ENCODE measurements at places on chromosomes 2 and 18. TPM values are rescaled to one million over a fixed set of nuclear protein-coding genes. Genes with fewer than 3 reads are reported as not detected.

The BOLL gene
- total RNA-seq: not detected

The IL36B gene
- total RNA-seq: not detected

The DIPK1C gene
- total RNA-seq: not detected

The LHCGR gene
- total RNA-seq: not detected

DNA sequence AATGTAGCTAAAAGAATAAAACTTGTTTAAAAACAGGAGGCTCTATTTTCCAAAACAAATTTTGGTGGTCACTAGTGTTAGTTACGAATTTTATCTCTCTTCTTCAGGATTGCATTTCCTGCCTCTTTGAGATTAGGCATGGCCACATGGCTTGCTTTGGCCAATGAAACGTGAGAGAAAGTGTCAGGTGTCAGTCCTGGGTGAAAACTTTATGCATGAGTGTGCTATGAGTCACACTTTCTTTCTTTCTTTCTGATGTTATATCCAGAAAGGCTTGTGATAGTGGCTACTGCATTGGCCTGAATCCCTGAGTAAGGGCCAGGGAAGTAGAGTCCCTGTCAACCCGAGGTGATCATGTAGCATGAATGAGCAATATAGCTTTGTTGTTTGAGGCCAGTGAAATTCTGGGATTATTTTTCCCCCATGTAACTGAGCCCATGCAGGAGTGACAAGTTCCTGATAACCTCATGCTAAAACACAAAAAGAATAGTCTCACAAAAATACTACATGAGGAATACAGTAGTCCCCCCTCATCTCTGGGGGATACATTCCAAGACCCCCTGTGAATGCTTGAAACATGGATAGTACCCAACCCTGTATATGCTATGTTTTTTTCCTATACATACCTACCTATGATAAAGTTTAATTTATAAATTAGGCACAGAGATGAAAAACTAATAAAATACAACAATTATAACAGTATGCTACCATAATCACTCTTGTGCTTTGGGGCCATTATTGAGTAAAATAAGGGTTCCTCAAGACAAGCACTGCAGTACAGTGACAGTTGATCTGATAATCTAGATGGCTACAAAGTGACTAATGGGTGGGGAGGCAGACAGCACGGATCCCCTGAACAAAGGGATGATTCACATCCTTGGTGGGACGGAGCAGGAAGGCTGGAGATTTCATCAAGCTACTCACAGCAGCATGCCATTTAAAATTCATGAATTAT, 109.5 kb downstream of the CDC42EP3 start:
- peak; percentile 96 for DNase-seq

GRCh38 chr2:158618891-158619490, 162.2 kb downstream of the PKP4 start:
- DNase-seq: peak; percentile 64

DNA sequence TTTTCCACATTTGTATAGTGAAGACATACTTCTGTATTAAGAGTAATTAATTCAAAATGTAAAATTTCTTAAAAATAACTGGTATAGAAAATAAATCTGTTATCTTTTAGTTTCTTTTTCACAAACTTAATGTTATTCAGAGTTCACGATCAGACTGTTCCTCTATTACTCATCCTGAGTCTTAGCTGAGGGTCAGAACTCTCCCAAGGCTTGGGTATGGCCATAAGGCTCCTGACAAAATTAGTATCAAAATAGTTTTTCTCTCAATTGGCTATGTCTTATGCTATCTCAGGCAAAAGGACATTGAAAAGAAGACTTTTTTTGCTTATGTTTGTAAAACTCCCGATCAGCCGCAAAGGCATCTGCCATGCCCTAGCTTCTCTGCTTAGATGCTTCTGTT, 56.1 kb upstream of the NAB1 start:
- no peak for DNase-seq

DNA sequence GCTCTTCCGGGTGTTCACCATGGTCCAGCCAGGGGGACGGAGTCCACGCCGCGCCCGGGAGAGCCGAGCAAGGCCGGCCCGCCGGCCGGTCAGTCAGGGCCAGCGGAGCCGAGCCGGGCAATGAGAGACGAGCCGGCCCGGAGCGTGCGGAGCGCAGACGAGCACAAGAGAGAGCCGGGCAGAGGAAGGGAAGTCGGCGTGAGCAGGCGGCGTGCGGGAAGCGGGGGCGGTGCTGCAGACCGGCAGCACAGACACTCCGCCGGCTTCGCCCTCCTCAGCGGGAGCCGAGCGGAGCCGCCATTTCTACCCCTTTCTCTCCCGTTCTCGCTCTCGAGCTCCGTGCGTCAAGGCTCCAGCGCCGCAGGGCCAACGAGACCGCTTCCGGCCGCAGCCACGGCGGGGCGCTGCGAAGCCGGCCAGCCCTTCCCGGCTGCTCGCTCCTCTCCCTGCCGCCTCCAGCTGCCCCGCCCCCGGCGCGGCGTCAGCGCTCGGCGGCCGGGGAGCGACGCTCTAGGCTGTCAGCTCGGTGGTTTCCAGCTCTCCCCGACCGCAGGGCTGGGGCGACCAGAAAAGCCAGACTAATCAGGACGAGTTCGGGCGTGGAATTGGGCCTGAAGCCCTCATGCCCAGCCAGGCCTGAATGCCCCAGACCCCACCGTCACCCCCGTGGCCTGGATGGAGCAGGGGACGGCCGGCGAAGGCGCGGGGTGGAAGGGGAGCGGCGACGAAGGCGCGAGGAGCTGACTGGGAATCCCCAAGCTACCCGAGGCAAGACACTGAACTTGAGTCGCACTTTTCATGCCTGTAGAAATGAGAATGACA, at the start of gene ATAD2B:
ATAD2B (minus strand) TSS at position 374 of the 822 bp plus-strand sequence; CDS start at position 21, 353 bp downstream.
- DNase-seq: peak; percentile 88

GRCh38 chr2:26683583-26683982, 8.9 kb upstream of the KCNK3 start:
- DNase-seq: no peak

- no peak for DNase-seq
These were observed 233.9 kb downstream of the SLC4A3 start for GRCh38 chr2:219861307-219861706.

DNA sequence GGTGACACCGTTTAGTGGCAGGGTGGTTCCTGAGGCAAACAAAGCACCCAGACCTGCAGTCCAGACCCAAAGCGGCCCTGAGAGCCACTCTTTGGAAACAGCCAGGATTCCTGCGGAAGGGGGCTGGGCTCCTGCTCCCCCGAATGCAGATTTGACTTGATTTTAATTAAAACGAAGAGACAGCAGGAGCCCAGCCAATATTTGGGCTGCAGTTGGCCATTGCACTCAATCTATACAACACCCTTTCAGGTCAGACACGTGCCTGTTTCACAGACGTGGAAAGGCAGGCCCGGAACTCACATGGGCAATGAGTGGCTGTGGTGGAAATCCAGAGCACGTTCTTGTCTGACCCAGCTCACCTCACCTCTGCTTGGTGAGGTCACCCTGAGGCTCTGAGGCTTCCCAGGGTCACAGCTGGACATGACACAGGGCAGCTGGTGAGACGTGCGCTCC, 122.4 kb downstream of the NDUFA10 start:
- no peak for DNase-seq

GRCh38 chr2:223101340-223102039, 49.5 kb downstream of the KCNE4 start:
- DNase-seq: peak; percentile 84

GRCh38 chr2:1740716-1741589, 3.4 kb downstream of the PXDN start:
- no peak for DNase-seq
